Activated CD4-positive, alpha-beta T cell treated with anti-CD3 and anti-CD28 coated beads for 1 hour (primary cell): ENCODE measurements at places on chromosomes 2 and 18.

GRCh38 chr2:120786038-120786960, 50.6 kb downstream of the GLI2 start:
- DNase-seq = no peak

- DNase-seq = no peak
Measured at GRCh38 chr2:101380376-101380775, 6.9 kb downstream of the CREG2 start.

- no peak for DNase-seq
Measured at GRCh38 chr2:191358325-191359025, 113.3 kb downstream of the MYO1B start.

- DNase-seq = no peak
Measured at GRCh38 chr18:75429975-75430374, 2.5 kb upstream of the SMIM21 start.

GRCh38 chr2:72990695-72991438, 73.5 kb downstream of the EMX1 start:
- DNase-seq = no peak

- no peak for DNase-seq
Measured at GRCh38 chr18:3874125-3874524, 424.2 kb downstream of the TGIF1 start.

DNA sequence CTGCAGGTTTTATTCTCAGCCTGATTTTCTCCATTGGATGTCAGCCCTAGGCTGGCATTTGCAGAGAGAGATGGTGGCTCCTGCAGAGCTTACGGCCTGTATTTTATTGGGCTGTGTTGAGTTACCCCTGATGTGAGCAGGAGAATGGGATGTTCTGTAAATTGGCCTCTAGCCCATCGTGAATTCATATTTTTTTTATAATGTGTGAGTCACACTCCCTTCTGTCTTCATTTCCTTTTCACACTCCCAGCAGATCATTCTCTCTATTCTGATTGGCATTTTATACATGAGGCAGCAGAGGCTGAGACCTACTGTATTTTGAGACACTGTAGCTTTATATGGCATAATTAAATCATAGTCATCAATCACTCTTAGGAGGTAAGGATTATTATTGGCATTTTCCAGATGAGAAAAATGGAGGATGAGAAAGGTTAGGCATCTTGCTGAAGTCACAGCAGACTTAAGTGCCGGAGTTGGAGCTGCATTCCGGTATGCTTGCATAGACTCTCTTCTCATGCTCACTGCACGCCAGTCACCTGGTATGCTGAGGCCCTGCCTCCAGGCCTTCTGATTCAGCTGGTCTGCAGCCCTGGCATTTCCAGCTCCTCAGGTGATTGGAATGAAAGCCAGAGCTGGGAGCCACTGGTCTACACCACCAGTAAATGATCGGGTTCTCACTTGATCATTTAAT, 142.4 kb downstream of the NEDD4L start:
- no peak for DNase-seq

GRCh38 chr2:42799881-42800280, 7.5 kb upstream of the HAAO start:
- no peak for DNase-seq

DNA sequence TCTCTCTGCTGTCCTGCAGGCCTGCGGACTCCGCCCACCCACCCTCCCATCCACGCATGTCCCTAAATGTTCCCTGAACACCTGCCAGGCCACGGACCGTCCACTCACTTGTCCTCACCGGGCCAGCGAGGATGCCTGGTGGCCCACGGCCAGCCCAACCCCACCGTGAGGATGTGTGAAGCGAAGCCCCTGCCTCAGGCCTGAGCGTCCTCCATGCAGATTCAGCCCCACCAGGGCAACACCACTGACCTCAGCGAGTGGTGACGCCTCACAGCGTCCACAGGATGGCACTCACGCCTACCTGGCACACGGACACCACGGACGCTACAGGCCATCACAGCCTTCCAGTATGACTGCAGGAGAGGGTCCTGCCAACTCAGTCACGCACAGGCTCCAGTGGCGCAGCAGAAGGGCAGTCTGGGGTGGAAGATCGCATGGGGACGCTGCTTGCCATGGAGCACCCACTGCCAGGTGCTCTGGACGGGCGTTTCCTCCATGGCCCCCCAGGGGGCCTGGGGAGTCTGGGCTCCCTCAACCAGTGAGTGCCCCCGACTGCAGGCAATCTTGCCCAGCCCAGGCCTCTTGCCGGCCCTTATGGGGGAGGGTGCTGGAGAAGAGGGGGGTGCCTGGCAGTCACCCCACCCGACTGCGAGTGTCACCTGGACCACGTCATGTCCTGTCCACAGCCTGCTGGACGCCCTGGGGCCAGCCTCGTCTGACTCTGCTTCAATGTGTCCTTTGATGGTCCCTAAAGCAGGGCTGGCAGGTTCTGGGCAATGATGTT, 25.4 kb downstream of the HDAC4 start:
- DNase-seq = no peak

GRCh38 chr2:233307565-233307964, at the start of gene SAG:
Gene SAG (plus strand): TSS chr2:233307816. CDS start chr2:233309190, 1,374 bp downstream.
- no peak for DNase-seq

DNA sequence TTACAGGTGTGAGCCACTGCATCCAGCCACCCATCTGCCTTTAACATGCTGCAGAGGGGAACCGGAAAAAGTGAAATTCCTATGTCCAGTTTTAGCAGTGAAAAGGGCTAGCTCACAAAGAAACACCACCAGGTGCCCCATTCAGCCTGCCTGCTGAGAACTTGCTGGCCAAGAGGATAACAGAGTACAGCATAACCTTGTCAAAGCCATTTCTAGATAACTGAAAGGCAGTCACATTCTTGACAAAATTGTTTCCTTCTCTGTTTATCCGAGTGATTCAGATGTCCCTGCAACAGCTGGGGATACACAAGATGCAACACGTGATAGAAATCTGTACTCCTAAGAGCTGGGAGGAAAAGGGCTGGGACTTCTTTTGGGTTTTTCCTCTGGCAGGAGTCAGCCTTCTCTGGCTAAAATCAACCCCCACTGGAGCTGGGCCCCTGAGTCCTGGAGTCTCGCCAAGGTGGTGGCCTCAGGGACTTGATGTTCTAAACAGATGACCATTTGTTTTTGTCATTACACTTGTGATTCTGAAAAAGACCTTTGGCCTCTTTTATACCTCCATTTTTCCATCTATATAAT, 505.4 kb downstream of the BCL11A start:
- DNase-seq = no peak

- DNase-seq = no peak
Measured at GRCh38 chr18:4908328-4908727, 288.7 kb downstream of the AKAIN1 start.

- no peak for DNase-seq
Measured at GRCh38 chr2:5093056-5093455, 599.1 kb upstream of the SOX11 start.

GRCh38 chr2:149042881-149043280, 4.4 kb downstream of the LYPD6B start:
- DNase-seq = no peak

- DNase-seq = no peak
Measured at GRCh38 chr2:52857722-52858121, 909.9 kb upstream of the CHAC2 start.

- DNase-seq = no peak
Measured at GRCh38 chr18:26956863-26957262, 91.4 kb upstream of the AQP4 start.

DNA sequence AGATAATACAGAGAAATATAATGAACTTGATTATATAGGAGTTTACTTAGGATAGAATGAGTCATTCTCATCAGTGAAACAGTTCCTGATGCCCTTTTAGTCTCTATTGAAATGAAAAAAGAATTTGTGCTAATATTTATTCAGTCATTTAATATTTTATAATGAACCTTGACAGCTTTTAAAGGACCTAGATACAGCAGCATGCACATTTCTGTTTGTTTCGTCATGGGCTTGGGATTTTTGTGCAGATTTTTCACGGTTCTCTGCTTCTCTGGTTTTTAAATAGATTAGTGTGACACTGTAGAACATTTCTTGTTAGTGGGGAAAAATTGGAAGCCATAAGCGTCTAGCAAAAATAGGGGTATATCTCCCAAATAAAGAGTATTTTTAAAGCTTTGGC, 60.7 kb downstream of the NABP1 start:
- DNase-seq = no peak

DNA sequence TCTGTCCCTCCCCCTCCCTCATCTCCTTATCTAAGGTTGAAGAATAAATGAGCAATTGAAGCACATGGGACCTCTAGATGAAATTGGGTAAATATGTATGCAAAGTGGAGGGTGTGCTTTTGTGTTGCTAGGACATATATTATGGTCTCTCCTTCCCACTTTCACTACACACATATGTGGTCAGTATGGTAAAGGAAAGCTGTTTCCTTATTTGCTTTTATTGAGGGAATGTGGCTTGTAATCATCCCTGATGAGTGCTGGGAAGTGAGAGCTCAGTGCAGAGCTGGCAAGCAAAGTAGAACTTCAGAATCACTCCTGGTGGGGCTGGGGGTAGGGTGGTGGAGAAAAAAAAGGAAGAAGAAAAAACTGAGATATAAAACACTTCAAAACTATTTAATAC, 189.9 kb upstream of the ATP5MC3 start:
- no peak for DNase-seq

GRCh38 chr2:240981280-240981679, 17.1 kb upstream of the SNED1 start:
- no peak for DNase-seq

- no peak for DNase-seq
Measured at GRCh38 chr2:172079838-172080640, 5.3 kb upstream of the DLX1 start.
